ENCODE measurements at places on chromosomes 16 and 17. TPM values are rescaled to one million over a fixed set of nuclear protein-coding genes. Genes with fewer than 3 reads are reported as not detected.

The C17orf78 gene
- total RNA-seq = not detected

The TMEM132E gene
- total RNA-seq = not detected

The C17orf107 gene
- total RNA-seq = 1.8 TPM

The KRTAP3-2 gene
- not detected for total RNA-seq

The CCL11 gene
- not detected for total RNA-seq

The ZNF205 gene
- 0.15 TPM for total RNA-seq

The CSHL1 gene
- total RNA-seq = not detected

The CIITA gene
- 12.0 TPM for total RNA-seq

The SLC38A8 gene
- not detected for total RNA-seq

The ZNF19 gene
- 1.7 TPM for total RNA-seq

The PRSS22 gene
- not detected for total RNA-seq

The KAT2A gene
- total RNA-seq = 76.9 TPM

The CHST5 gene
- total RNA-seq = not detected

The PTRH2 gene
- 51.1 TPM for total RNA-seq

The HSD17B1 gene
- 0.49 TPM for total RNA-seq

The CCDC47 gene
- 79.2 TPM for total RNA-seq

The OSBPL7 gene
- 21.6 TPM for total RNA-seq

The CDR2L gene
- total RNA-seq = 1.3 TPM

The LONP2 gene
- total RNA-seq = 52.2 TPM

The METTL23 gene
- total RNA-seq = 38.2 TPM

The TBC1D3 gene
- not detected for total RNA-seq

The HAP1 gene
- total RNA-seq = not detected

The NTN3 gene
- total RNA-seq = 0.10 TPM

The ZNF287 gene
- 7.1 TPM for total RNA-seq

The KIFC3 gene
- total RNA-seq = 0.96 TPM

The VAT1L gene
- total RNA-seq = not detected

The SEPTIN12 gene
- total RNA-seq = not detected

The GPRC5C gene
- not detected for total RNA-seq

The MPV17L gene
- 0.34 TPM for total RNA-seq

The CACNG4 gene
- total RNA-seq = not detected

The RHBDF2 gene
- total RNA-seq = 53.7 TPM

The ACE gene
- 0.59 TPM for total RNA-seq

The TVP23A gene
- total RNA-seq = not detected

The IL21R gene
- 101 TPM for total RNA-seq

The DRC3 gene
- total RNA-seq = not detected

The EVI2B gene
- total RNA-seq = 25.1 TPM

The PRSS33 gene
- not detected for total RNA-seq

The NPIPB8 gene
- 0.70 TPM for total RNA-seq

The CNEP1R1 gene
- 21.9 TPM for total RNA-seq

The MGRN1 gene
- total RNA-seq = 119 TPM

The PDILT gene
- not detected for total RNA-seq

The CDH3 gene
- 0.51 TPM for total RNA-seq

The ACSM2B gene
- total RNA-seq = not detected

The ZPBP2 gene
- not detected for total RNA-seq

The KRTAP4-4 gene
- not detected for total RNA-seq
